ENCODE measurements at places on chromosomes 3 and 15.

- no peak for DNase-seq
Observed at GRCh38 chr3:30495172-30496065, 111.0 kb upstream of the TGFBR2 start.

DNA sequence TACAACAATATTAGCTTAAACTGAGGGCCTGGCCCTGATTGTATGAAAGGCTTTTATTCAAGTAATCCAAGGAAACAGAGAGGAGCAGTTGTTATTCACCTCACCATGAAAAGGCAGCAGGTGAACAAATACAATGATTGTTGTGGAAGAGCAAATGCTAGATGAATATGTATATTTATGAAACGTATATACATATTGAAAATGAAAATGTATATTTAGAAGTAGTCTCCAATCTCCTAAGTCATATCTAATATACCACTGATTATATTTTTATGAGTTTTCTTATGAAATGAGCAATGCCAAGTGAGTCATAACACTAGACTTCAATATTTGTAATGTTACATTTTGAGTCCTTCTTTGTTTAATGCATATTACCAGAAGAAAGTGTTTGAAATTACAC lies 116.2 kb upstream of the KCNMB2 start:
- DNase-seq = no peak

DNA sequence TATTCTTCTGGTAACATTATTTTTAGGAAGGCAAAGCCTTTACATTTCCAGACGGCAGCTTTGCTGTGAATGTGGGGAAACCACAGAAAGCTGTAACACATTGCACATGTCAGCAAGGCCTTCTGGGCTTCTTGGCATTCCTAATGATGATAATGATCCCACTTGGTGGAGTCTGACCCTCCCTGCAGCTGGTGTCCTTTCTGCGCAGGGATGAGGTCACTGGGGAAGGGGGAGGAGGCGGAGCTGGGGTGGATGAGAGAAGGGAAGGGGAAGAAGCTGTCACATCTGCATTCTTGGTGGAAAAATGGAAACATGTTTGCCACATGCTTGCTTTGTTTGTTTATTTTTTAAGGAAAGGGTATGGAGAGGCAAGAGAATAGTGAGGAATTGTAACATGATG lies 68.6 kb downstream of the FILIP1L start:
- no peak for DNase-seq

DNA sequence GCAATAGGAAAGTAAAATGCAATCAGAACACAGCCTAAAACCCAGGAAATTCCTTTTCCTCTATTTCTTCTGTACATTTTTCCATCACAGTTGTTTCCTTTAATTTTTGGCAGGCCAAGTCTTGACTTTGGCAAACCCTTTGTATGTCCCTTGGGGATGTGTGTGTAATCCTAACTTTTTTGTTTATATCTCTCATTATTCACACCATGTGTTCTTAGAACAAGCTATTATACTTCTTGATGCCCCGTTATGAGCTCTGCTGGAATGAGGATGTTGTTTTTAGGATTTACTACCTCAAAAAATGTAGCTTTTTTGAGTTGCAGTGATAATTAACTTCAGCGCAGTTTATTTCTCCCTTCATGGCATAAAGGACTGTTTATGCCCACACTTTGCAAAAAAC lies 123.4 kb downstream of the ABI3BP start:
- DNase-seq = no peak

- DNase-seq = no peak
Observed at GRCh38 chr3:73228000-73228399, 166.5 kb downstream of the EBLN2 start.

DNA sequence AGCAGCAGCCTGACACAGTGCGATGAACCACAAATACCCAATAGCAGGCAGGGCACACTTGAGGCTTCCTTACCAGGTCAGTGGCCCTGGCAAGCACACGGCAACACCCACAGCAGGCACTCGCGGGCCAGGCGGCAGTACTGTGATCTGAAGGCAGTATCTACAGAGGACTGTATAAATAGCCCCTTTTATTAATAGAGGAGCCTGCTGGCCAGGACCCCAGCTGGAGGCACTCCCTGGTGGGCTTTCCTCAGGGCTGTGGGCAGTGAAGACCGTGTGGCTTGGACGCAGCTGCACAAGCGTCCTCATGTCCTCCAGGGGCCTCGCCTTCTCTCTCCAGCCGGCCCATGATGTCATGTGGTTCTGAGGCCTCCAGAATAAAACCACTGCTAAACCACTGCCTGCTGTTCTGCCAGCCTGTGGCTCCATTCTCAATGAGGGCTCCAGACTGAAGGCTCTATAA lies 44.1 kb downstream of the LRIG1 start:
- DNase-seq = no peak

DNA sequence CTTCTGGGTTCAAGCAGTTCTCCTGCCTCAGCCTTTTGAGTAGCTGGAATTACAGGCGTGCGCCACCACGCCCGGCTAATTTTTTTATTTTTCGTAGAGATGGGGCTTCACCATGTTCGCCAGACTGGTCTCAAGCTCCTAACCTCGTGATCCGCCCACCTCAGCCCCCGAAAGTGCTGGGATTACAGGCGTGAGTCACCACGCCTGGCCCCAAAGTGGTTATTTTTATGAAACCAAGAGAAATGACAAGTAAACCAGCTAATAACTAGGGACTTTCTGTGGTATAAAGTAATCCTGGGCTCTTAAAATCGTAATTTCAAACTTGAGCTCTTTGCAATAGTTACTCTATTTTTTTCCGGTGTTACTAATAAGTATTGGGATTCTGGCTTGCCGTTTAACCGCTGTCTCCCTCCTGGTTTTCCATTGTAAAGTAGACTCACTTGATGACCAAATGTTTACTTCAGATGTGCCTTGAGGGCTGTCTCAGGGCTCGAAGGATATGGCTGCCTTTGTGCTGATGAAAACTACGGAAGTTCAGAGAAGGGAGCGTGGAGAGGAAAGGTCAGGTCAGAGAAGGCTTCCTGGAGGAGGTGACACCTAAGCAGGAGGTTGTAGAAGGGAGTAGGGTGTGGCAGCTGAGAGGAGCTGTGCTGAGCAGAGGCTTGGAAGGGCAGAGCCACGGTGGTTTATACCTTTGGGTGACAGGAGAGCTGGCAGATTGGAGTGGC lies 4.2 kb downstream of the ZSCAN2 start:
- DNase-seq = no peak

GRCh38 chr3:114476511-114476910 lies 182.7 kb downstream of the TIGIT start:
- no peak for DNase-seq

GRCh38 chr15:62858343-62858742 lies 184.2 kb upstream of the TPM1 start:
- DNase-seq = no peak

GRCh38 chr15:56989411-56989924 lies 71.0 kb downstream of the TCF12 start:
- DNase-seq = no peak

- DNase-seq = peak; percentile 78
Observed at GRCh38 chr3:124928333-124929202, 6.0 kb downstream of the MUC13 start.

DNA sequence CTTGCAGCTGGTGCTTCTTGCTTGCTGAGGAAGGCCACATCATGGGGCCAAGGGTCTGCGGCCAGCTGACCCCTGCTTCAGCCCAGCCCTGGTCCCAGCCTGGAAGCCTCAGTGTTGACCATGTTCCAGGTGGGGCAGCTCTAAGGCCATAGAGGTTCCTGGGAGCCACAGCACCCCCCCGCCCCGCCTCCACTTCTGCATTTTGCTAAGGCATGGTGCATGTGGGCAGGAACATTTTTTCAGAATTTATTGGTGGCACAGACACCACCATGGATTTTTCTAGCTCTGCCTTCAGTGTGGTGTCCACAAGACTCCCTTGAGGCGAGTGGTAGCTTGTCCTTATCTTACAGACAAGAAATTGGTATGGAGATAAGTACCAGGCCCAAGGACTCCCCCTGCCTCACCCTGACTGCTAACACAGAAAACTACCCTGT lies 1.9 kb upstream of the CHST14 start:
- no peak for DNase-seq

GRCh38 chr3:27641271-27641800 lies 80.8 kb downstream of the EOMES start:
- no peak for DNase-seq

GRCh38 chr3:15181963-15182362 lies 24.1 kb upstream of the CAPN7 start:
- no peak for DNase-seq

DNA sequence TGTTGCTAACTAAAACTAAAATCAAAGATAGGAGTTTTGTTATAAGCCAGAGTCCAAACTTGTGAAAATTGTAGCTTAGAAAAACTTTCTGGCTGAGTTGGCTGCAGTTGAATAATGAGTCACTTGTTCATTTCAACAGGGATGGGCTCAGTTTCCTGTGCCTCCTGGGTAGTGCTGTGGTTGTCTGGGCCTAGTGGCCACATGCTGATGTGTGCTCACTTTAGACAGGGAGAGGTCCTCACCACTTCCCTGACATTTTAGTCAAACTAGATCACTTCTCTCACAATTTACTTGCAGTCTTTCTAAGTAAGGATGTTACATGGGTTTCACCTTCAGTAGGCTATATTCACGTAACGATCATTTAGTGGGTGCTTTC lies 6.3 kb upstream of the UBE2Q2 start:
- peak; percentile 67 for DNase-seq

DNA sequence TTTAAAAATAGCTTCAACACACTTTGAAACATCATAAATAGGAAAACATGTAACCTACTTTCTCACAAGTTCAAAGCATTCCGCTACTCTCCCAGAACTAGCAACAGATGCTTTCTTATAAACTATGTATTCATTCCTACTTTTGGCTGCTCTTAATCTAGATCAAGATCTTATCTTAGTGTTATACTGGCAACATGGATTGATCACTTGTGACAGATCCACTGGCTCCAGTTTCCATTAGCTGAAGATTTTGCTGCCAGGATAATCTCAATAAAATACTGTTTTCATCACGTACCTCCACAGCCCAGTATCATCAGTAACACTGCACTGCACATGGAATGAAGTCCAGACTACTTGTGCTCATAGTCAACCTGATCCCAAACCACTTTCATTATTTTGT lies 491.7 kb upstream of the AGTR1 start:
- DNase-seq = no peak

DNA sequence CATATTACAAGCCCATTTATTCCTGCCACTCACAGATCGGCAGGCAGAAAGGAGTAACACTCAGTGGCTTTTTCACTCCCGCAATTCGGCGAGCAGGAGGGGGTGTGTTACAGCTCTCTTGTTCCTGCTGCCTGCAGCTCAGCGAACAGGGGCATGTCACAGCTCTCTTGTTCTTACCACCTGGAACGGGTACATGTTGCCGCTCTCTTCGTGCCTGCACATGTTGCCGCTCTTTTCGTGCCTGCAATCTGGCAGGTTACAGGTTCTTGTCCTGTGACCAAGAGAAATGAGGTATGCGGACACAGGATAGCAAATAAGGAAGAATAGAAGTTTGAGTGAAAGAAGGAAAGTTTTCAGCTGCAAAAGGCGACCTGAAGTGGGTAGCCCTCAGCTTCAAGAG lies 761.4 kb downstream of the NAALADL2 start:
- DNase-seq = no peak

DNA sequence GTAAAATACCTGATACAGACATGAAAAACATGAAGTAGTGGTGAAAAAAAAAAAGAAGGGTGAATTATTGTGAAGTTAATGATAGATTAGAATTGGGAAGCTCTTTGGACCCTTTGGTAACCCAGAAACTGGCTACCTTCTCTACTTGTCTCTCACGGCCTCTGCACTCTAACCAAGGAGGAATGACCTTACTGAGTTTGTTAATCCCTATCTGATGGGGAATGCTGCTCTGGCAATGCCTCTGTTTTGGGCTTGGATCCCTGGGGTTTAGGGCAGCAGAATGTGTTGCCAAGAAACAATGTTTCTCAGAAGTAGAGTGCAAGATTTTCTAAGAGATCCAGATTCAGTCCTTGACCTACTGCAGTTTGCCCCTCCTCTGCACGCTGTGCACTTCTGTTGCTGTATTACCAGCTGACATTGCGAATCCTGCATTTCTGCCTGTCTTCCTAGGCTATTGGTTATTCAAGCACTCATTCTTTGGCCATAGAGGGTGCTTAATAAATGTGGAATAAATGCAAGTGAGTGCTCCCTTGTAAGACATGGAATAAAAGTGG lies 49.2 kb upstream of the MAP3K13 start:
- no peak for DNase-seq

DNA sequence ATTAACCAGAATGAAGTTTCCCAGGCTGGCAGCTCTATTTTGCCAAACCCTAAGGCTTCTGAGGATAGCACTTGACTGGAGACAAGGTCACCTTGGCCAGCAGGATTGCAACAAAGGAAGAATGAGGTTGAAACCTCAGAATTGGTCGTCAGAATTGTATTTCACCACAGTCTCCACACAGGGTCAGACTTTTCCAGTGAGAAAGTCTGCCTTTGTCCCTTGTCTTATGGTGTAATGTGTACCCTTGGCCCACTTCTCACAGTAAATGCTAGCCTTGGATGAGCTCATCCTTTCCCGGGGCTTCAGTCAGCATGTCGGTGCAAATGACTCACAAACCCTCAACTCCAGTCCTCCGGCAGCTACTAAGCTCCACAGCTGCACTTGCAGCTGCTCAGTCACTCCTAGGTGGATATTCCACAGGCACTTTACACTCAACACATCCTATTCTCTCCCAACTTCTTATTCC lies 19.7 kb downstream of the SSR3 start:
- DNase-seq = no peak

GRCh38 chr3:11272906-11273574 lies 843 bp downstream of the ATG7 start:
- DNase-seq = no peak

- no peak for DNase-seq
Observed at GRCh38 chr15:68674975-68675374, 96.2 kb downstream of the CORO2B start.

DNA sequence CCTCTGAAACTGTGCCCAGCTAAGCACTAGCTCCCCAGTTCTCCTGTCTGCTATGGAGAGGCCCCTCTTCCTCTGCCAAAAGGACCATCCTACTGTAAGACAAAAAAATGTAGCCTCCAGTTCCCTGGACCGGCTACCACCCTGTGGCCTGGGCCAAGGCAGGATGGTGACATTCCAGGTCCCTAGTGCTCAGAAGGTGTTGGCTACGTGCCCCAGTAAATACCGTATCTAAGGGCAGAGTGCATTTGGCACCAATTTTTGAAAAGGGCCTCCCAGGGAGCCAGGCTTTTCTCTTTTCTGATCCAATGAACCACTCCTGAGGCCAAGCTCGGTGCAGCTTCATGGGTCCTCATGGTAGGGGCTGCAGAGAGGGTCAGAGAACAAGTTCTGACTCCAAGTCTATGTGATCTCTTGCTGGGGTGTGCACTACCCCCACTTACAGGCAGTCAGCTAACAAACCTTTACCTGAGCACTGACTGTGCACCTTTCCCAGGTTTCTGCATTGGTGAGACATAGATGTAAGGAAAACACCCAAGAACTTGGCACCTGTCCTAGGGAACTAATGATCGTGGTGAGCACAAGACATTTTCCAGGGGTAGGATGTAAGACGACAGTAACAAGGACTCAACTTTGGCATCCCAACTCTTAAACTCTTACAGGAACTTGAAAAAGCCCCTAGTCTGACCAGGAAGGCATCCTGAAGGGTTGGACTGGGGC lies 32.6 kb downstream of the TLE3 start:
- DNase-seq = no peak
